ENCODE measurements at places on chromosomes 16 and 17.

- no peak for DNase-seq
Measured at GRCh38 chr16:86288716-86289294, 221.5 kb upstream of the FOXF1 start.

GRCh38 chr16:84271866-84272265 lies 22.8 kb upstream of the WFDC1 start:
- no peak for DNase-seq

DNA sequence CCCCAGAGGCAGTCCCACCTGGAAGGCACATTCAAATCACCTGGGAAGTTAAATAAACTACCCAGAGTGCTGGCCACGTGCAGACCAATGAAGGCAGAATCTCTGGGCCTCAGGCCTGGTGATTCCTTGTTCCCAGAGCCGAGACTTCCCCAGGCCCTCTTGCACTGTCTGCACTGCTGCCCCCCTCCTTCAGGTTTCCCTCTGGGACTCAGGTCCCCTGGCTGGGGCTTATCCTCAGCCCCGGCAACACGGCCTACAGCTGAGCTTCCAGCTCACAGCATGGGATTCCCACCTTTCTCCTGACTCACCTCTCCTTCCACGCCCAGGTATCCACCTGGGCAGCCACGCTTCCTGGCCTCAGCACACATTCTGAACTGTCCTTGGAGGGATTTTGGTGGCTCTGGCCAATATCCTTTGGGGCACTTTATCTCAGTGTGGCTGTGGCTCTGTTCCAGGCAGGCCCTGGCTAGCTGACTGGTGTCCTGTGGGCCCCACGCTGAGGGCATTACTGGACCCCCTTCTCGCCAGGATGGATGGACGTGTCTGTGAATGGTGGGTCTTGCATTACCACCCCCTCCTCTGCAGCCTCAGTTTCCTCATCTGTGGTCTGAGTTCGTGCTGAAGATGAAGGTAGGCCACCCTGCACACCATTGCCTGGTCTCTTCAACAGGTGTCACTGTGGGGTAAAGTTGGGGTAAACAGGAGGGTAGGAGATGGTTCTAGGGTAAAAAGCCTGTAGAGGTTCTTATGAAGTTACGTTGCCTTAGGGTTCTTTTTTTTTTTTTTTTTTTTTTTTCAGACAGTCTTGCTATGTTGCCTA lies 165.7 kb downstream of the IRF8 start:
- DNase-seq, result no peak

GRCh38 chr17:54902611-54903010 lies 2.0 kb downstream of the TOM1L1 start:
- no peak for DNase-seq

- no peak for DNase-seq
Measured at GRCh38 chr16:12025472-12025871, 48.9 kb downstream of the SNX29 start.
